NCI-H187 (cell line): ENCODE measurements at places on chromosomes 3 and 15.

DNA sequence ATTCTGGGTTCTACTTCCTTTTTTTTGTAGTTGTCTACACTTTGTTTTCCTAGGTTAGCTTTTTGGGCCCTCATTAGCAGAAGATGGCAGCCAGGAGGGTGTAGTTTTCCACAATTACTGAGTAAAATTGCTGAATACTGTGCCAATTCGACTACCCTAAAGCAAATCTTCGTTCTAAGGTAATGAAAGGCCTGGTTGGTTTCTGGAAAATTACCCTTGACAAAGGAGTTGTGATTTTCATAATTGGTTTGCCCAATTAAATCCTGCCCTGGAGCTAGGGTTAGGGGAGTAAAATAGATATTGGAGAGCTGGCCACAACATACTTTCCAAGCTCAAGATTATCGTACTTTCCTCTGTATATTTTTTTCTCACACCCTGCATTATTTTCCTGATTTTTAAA lies 293.0 kb downstream of the OXSM start:
- DNase-seq = no peak

- DNase-seq = peak; percentile 56
These were observed 755 bp upstream of the TMEM108 start for GRCh38 chr3:133037436-133037835.

GRCh38 chr15:68375716-68376220 lies 56.2 kb downstream of the ITGA11 start:
- no peak for DNase-seq

DNA sequence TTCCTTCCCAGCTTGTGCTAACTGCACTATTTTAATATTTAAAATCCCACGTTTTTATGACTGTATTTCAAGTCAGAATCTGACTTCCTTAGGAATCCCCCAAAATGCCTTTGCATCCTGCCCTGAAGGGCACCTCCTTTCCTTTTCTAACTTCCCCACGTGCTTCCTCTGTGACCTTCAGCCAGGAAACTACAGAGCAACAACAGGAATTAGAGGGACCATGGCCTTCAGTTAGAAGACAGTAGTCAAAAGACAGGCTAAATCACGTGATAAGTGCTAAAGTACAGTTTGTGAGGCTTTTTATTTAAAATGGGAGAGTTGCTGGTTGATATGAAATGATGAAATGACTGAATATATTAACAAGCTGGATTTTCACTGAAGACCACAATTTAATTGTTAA lies 11.8 kb upstream of the ABHD10 start:
- DNase-seq = no peak

GRCh38 chr3:114496021-114496434 lies 202.2 kb downstream of the TIGIT start:
- no peak for DNase-seq

DNA sequence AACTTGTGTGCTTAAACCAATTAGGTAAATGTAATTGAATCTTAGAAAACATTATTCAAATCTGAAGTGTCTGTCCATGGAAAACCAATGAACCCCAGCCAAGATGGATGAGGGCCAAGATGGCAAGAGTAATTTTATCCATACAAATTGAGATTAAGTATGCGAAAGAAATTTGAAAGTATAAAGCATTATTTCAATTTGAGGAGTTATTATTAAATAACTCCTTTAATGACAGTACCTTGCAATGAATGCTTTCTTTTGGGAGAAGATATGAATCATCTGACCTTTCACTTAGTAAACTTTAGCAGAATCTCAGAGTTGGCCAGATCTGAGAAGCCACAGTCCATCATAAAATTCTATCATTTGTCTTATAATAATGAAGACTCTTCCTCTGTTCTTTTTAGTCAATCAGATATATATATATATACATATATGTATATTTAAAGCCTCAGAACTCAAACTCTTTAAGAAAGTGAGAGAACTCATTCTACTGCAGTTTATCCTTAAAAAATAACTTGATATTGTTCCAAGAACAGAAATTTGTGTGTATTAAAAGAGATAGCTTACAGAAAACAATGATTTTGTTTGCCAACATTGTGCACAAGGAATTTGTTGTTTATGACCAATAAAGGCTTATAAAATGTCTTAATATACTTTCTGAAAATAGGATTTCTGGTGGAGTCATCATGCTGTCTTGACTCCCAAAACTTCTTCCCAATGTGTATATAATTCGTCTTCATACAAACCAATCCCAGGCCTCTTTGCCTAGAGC lies 434.8 kb upstream of the THBS1 start:
- DNase-seq = no peak

- peak; percentile 13 for DNase-seq
These were observed 19.1 kb upstream of the ADGRG7 start for GRCh38 chr3:100590114-100590839.

DNA sequence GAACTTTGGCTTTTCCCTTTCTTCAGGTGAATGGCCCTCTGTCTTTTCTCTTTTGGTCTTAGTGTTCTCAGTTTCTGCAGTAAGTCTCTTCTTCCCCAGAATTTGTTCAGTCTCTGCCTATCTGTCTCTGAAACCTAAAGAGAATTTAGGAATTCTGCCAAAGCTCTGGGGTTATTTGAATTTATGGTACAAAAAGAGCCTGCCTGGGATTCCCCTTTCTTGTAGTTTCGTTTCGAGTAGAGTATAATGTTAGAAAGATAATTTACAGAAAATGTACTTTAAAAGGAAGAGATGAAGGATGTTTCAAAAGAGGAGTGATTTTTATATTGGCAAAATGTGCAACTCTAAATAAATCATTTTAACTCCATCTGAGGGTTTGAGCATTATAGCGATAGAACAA lies 247.4 kb upstream of the SATB1 start:
- no peak for DNase-seq

GRCh38 chr3:37492977-37493471 lies 318.6 kb upstream of the LRRFIP2 start:
- DNase-seq = peak; percentile 53

- DNase-seq = no peak
These were observed 507.8 kb downstream of the TUSC7 start for GRCh38 chr3:117217355-117217754.

DNA sequence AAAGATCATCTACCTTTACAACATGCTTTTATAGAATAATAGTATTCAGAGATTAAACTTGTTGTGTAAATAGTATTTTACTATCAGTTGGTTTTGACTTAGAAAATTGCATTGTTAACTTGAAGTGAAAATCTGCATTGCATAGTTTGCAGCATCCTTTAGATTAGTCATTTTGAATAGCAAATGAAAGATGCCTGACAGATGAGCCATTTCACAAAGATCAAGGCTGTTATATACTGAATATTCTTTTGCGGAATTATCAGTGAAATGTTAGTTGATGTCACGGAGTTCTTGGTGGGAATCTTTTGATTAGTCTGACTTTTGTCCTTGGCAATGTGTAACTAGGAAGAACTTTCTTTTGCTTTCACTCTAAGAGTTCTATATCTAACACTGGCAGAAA lies 24.5 kb downstream of the RSRC1 start:
- no peak for DNase-seq

GRCh38 chr3:104080088-104080626 lies 1286.6 kb upstream of the ALCAM start:
- DNase-seq = no peak

DNA sequence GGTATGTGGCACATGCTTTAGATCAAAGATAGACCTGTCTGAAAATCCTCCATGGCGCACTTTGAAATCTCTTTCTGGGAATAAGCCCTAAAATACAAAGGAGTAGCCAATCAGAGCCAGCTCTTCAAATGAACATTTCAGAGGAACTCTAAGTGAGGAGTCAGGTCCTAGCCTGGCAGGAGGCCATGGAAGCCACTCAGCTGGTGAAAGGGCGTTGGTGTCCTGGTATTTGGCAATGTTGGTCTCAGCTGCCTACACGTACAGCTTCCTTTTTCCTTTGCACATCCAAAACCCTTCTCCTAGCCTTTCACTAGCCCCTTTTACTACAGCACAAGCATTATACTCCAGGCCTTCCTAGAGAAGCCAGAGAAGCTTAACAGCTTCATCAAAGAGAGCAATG lies 5.5 kb downstream of the WDR73 start:
- no peak for DNase-seq

DNA sequence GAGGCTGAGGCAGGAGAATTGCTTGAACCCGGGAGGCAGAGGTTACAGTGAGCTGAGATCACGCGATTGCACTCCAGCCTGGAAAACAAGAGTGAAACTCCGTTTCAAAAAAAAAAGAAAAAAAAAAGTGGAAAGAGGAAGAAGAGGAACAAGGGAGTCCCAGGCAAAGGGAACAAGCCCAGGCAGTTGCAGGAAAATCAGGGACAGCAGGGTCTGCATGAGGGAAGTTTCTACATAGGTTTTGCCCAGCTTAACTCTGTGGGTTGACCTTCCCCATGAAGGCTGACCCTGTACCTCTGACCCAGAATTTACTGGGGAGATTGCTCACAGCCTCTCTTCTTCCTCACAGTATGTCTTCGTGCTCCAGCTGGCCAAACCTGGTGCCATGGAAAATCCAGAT lies 12.3 kb downstream of the RBP1 start:
- no peak for DNase-seq

GRCh38 chr3:42134867-42135464 lies 43.8 kb downstream of the TRAK1 start:
- DNase-seq = no peak

- DNase-seq = no peak
These were observed 7.7 kb downstream of the SUCNR1 start for GRCh38 chr3:151881137-151881536.

DNA sequence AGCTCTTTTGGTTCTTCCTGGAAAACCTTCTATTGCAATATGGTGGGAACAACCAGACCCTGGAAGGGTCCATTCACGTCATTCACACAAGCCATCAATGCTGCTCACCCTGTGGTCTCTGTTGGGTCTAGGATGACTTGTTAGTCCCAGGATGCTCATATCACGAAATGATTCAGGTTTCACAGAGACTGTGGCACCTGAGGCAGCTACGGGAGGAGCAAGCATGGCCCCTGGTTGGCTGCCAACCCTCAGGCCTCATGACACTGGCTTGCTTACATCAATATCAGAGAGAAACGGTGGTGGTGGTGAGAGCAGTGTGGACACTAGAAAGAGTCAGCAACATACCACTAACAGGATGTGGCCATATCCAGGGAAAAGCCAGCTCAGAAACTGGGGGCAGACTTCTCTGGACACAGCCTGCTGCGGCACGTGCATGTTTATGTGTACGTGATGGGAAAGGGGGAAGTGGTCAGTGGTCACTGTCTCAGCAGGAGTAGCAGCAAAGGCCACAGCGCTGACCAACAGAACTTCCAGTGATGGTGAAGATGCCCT lies 208.9 kb upstream of the ST8SIA2 start:
- DNase-seq = no peak

GRCh38 chr3:130820976-130821375 lies 72.9 kb upstream of the ATP2C1 start:
- no peak for DNase-seq

- no peak for DNase-seq
These were observed 783 bp upstream of the ISG20 start for GRCh38 chr15:88637841-88638625.

- DNase-seq = peak; percentile 12
These were observed 4.2 kb upstream of the NPHP3 start for GRCh38 chr3:132726341-132726823.

GRCh38 chr3:127438951-127439350 lies 151.1 kb upstream of the PRR20G start:
- no peak for DNase-seq

GRCh38 chr3:10524799-10525301 lies 19.5 kb upstream of the ATP2B2 start:
- DNase-seq = no peak
